ENCODE measurements at places on chromosomes 1 and 21.

GRCh38 chr1:26210147-26210870 lies 19.9 kb downstream of the CATSPER4 start:
- DNase-seq = no peak

- peak; percentile 22 for DNase-seq
Observed at GRCh38 chr1:149884433-149885338, 14.7 kb upstream of the BOLA1 start.

DNA sequence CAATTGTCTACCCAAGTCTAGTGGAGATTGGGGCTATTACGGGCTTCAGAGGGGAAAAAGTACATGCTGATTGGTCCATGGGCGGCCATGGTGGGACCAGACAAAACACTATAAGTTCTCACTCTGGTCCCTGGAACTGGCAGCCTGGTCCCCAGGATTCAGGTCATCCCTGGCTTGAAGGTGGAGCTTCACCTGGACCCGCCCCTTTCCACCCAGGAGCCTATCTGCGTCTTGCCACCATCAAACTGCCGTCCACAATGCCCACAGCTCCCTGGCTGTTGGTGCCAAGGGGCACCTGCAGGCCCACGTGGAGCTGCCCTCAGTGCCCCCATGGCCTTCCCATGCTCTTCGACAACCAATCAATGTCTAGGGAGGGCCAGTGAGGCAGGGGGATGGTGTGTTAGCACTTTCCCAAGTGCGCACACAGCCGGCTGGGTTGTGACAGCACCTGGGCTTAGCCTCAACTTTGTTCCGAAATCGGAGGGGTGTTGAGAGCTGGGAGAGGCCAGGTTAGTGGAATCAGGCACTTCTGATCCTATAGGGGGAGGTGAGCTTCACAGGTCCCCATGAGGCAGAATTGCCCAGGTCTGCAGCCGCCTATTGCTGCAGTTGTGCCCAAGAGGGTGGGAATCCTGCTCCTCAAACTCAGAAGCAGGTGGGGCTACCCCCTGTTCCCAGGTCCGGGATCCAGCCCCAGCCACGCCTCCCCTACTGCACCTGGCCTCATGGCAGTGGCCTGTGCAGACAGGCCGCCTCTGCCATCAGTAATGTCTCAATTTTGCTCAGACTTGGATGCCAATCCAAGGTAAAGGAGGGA lies 1369.4 kb upstream of the PRMT6 start:
- DNase-seq = no peak

- DNase-seq = no peak
Observed at GRCh38 chr1:41496080-41497055, 11.9 kb upstream of the EDN2 start.

DNA sequence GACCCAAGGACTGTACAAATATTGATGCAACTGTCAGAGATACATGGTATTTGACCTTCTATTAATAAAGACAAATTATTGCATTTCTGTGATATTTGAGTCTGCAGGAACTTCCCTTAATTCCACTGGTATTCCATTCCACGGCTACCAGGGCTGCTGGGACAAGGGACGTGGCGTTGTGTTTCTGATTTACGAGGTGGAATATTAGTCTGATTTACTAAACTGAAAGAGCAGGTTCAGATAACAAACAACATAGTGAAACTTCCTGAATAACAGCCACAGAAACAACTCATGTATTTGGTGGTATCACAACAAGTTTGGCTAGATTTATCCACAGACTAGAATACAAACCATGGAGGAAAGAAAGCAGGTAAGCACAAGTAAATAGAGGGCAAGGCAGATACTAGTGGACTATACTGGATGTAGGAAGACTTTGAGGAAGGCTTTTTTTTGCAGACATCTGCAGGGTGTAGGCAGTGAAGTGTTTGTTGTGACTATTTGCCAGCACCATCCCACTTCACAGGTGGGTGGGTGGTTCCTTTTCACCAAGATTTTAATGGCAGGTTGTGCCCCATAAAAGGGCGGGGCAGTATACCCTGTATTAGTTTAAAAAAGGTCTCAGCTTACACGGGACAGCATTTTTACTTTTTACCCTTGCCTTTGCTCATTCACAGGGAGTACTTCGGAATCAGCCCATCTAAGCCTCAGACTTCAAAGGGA lies 100.4 kb downstream of the FGGY start:
- DNase-seq = no peak

DNA sequence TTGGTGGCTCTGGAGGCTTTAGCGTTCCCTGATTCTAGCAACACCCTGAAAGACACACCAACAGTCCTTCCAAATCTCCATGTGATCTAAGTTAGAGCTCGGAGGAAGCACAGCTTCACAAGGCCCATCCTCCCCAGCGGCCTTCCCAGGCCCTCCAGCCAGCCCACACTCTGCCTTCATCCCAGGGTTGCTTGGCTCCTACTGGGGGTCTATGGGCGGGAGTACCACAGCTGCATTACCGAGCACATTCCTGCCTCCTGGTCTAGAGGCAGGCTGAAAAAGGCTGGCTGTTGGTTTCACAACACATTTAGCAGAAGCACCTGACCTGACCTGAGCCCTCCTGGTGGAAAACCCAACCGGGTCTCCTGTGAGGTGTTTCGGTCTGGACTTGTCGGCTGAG lies 54.7 kb upstream of the TRIM67 start:
- no peak for DNase-seq

DNA sequence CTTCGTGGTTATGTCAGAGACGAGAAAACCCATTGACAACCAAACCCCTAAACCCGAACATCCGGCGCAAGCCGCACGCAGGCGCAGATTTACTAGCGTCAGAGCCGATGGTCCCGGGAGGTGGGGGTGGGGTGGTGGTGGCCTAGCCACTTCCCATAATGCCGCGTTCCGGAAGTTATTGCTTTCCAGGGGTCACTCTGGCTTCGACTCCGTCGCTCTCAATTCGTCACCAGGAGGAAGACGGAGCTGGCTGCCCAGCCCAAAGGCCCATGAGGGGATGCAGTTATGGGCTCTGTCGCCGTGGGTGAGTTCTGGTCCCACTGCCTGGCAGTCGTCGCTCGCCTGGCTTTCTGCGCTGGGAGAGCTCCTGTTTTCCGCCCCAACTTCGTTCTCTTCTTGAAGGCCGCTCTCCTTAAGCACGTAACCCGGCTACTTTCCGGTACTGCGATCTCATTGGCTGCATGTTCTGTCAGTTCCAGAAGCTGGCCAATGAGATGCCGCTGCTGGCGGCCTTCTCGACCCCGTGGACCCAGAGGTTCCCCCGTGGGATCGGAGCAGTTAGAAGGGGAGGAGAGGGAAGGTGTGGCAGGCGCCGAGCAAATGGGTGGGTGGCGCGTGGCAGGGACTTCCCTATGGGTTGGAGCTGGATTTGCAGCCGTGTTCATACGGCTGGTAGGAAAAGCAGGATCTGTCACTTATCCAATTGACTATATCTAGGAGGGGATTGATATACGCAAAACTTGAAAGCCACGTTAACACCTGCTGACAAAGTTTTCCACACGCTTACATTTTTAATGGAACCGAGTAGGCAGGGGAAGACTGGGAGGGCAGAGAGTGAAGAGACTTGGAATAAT lies at the start of gene USP16:
Gene USP16, plus strand, starts transcription at position 195 of the 854 bp plus-strand sequence. CDS start 3,246 bp downstream, outside the sequence.
- DNase-seq = peak; percentile 88

GRCh38 chr1:184545601-184546000 lies 158.8 kb downstream of the C1orf21 start:
- no peak for DNase-seq

- no peak for DNase-seq
Observed at GRCh38 chr1:83500531-83500930, 498.4 kb downstream of the TTLL7 start.

- no peak for DNase-seq
Observed at GRCh38 chr1:5519366-5520135, 472.7 kb downstream of the NPHP4 start.

DNA sequence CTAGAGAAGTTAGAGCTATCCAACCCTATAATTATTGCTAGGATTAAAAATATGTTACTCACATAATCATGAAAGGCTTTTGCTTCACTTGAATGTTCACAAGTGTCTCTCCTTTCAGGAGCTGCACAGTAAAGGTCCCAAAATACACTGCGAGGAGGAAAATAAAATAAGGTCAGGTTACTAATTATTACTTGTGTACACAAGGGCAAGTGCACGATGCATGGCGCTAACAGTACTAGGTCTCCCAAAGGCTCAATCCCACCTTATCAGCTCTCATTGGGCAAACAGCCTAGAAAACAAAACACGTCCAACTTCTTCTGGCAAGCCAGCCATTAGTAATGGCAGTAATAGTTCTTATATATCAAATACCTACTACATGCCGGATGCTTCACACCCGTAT lies 4.4 kb downstream of the SSBP3 start:
- DNase-seq = no peak

DNA sequence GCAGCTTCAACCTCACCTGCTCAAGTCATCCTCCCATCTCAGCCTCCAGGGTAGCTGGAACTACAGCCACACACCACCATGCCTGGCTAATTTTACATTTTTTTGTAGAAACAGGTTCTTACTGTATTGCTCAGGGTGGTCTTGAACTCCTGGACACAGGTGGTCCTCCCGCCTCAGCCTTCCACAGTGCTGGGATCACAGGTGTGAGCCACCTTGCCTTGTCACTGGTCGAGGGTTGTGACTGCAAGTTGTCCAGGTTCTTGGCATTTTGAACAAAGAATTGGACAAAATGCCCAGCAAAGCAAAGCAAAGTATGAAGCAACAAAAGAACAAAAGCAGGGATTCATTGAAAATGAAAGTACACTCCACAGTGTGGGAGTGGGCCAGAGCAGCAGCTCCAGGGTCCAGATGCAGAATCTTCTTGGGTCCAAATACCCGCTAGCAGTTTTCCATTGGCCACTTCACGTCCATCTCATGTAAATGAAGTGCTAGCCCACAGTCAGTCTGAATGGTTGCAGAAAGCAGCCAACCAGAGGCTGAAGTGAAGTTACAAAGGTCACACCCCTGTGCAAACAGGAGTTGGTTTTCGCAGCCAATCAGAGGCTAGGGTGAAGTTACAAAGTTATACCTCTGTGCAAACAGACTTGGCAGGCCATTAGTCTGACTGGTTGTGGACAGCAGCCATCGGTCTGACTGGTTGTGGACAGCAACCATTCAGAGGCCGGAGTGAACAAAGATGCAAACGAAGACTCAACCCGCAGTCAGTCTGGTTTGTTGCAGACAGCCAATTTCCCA lies 109.5 kb upstream of the KIF26B start:
- no peak for DNase-seq

DNA sequence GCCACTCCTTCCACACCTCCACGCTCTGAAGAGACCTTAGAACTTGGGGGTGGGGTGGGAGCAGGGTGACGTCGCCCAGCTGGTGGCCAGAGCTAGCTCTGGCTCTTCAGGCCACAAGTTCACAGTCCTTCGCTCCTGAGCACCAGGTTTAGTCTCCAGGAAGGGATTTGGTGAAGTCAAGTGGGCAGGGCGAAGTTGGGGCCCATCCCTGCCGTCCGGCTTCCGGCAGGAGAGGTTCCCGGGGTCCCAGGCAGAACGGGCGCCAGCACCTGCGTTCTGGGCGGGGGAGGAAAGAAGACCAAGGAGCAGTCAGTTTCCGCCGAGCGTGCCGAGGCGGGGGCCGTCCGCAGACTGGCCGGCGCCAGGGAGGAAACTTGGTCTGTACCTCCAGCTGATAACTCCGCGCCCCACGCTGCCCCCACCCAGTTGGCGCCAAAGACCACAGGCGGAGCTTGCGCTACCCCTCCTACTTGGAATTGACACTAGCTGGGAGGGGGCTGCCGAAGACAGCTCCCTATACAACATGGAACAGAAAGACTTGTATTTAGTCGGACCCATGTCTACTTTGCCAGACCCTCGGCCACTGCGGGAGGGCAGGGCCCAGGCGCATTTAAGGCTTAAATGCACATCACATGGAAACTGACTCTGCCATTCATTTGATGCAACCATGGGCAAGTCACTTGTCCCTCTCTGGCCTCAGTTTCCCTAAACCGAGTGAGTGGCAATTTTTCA lies 995 bp downstream of the ID3 start:
- peak; percentile 51 for DNase-seq

DNA sequence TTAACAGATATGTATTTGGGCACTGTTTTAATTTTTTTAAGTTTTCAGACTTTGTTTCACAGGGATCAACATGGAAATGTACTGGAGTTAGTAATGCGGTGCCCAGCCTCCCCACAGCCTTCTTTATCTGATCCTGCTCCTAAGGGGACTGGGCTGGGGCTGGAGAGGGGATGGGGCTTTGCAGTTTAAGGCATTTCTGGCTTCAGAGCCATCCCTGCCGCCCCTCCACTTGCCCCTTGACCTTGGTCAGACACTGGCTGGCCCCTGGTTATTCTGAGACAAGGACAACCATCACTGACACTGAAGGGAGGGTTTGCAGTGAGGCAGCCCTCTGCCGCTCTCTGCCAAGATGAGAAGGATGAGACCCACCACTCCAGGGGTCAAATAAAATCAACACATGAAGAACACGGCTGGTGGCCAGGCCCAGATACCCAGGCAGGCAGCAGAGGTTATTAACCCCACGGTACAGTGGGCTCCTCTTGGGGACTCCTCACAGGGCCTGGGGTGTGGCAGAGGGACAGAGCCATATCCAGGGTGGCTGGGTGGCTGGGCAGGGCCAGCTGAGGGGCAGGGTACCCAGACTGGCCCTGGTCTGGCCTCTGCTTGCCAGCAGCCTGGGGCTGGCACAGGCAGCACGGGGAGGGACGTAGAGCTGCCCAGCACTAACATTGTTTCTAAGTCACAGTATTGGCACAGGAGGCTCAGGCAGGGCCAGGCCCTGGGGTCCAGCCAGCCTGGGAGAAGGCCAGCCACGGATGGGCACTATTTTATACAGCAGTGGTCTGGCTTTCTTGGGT lies 7.2 kb upstream of the UBE2U start:
- no peak for DNase-seq

GRCh38 chr1:214563881-214564280 lies 12.5 kb upstream of the PTPN14 start:
- DNase-seq = no peak

GRCh38 chr1:1143636-1144035 lies 27.7 kb upstream of the C1orf159 start:
- DNase-seq = no peak

DNA sequence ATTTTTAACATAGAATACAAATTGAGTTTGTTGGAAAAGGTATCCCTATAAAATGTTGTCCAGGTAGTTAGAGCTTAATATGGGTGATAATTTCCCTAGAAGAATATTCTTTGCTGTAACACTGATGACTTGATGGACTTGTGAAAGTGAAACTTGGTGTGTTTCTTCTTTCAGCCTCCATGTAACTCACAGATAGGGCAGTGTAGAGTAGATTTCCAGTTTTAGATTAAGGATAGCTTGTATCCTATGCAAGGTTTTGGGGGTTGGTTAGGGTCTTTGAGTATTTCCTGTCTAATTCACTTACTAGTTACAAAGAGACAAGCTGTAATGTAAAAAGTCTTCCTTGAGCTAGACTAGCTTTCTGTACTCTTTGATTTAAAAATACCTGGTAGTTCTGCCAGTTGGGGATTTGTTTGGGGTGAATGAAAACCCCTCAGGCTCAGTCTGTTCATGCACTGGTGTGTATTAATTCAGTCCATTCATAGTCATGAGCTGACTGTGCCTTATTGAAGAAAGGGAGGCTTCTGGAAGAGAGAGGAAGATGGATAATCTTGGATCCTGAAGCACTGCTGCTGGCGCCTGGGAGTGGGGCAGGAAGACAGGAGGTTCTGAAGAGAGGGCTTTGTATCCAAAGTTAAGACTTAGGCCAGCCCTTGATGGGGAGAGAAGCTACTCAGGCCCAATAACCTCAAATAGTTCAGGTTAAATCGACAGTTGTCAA lies 83.6 kb downstream of the CAMTA1 start:
- DNase-seq = no peak

All from stimulated activated CD4-positive, alpha-beta T cell treated with anti-CD3 and anti-CD28 coated beads, TNF-alpha, amount 100 ng/mL, for 24 hours (primary cell).